ENCODE measurements at places on chromosomes 6 and 20. TPM values are rescaled to one million over a fixed set of nuclear protein-coding genes. Genes with fewer than 3 reads are reported as not detected.

The MUC22 gene
- total RNA-seq = 0.06 TPM

The SLC22A1 gene
- not detected for total RNA-seq

The ME1 gene
- total RNA-seq = 43.7 TPM

The HDAC2 gene
- 51.6 TPM for total RNA-seq

The FAM50B gene
- 25.2 TPM for total RNA-seq

The TNFRSF21 gene
- 5.6 TPM for total RNA-seq

The KHDRBS2 gene
- 0.14 TPM for total RNA-seq

The MLN gene
- not detected for total RNA-seq

The KCNG1 gene
- total RNA-seq = 1.5 TPM

The LAMA5 gene
- 97.9 TPM for total RNA-seq

The ENPP1 gene
- 4.5 TPM for total RNA-seq
